ENCODE measurements at places on chromosomes 2 and 18.
A peak's percentile ranks its signal among the peaks of the same experiment; 100 is the strongest.

GRCh38 chr2:206311026-206311425 is 36.6 kb downstream of the ZDBF2 start:
- DNase-seq = no peak

DNA sequence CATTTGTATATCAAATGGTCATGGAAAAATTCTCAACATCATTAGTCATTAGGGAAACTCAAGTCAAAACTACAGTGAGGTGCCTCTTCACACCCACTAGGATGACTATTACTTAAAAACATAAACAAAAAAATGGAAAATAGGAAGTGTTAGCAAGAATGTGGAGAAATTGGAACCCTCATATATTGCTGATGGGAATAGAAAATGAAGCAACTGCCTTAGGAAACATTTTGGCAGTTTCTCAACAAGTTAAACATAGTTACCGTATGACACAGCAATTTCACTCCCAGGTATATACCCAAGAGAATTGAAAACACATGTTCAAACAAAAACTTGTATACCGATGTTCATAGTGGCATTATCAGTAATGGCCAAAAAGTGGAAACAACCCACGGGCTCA is 18.1 kb upstream of the CYP26B1 start:
- no peak for DNase-seq

- no peak for DNase-seq
These were observed 81.8 kb downstream of the RTP5 start for GRCh38 chr2:241951316-241951700.

GRCh38 chr2:120699292-120699691 is 36.4 kb upstream of the GLI2 start:
- no peak for DNase-seq

DNA sequence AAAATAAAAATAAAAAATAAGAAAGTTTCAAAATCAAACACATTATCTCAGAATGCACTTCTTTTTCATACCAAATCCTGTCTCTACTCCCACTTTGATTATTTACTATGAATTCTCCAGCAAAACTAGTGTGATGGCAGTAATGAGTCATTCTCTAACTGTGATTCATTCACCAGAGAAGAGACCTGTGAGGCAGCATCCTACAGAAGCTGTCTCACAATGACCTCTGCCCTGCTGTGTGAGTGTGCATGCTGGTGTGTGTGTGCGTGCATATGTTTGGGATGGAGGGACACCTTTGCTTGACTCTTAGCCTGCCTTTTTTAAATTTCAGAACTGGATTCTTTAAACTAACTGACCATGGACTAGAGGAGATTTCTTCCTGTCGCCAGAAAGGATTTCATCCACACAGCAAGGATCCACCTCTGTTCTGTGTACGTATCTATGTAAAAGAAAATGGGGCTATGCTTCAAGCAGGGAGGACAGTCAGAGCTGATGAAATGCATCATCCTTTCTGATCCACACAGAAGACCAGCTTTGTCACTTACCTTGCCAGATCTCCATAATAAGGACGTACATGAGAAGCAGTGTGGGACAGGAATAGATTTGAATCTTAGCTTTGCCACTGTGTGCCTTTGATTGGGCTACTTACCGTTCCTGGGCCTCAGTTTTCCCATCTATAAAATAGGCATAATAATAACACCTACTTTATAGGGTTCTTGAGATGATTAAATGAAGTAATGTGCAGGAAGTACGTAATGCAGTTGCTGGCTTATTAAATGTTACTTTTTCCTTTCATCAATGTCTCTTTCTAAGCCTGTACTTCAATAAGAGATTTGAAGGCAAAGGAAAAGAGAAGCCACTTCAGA is 31.2 kb downstream of the STAMBP start:
- DNase-seq = no peak

DNA sequence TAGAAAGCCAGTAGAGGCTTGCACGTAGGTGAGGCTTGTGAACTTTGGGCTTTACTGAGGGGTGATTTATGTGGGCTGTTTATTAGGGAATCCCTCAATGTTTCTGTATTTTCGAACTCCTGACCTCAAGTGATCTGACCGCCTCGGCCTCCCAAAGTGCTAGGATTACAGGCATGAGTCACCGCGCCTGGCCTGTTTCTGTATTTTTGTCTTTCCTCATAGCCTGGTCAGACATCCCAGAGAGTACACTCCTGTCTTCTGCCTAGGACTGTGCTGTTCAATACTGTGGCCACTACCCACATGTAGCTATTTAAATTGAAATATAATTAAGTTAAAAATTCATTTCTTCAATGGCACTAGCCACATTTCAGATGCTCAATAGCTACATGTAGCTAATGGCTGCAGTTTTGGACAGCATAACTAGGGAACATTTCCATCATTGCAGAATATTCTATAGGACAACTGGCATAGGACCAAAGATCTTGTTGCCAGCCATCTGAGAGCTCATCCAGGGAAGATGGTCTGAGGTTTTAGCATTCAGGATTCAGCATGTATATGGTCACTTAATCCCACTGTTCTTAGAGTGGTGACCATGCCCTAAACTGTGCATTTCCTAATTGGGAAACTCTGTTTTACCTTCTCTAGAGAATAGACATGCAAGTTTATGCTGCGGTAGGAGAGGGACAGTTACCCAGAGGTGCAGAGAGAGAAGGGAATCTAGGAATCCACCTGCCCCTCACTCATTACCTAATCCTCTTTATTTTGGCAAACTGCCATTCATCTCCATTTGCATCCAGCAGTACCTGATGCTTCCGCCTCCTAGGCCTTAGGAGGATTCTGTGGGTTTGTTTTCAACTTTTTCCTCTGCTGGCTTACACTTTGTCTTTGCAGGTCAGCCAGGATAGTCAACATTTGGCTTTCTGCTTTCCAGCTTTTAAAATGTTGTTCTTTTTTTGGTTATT is 64.4 kb downstream of the LCLAT1 start:
- DNase-seq = peak; percentile 29

DNA sequence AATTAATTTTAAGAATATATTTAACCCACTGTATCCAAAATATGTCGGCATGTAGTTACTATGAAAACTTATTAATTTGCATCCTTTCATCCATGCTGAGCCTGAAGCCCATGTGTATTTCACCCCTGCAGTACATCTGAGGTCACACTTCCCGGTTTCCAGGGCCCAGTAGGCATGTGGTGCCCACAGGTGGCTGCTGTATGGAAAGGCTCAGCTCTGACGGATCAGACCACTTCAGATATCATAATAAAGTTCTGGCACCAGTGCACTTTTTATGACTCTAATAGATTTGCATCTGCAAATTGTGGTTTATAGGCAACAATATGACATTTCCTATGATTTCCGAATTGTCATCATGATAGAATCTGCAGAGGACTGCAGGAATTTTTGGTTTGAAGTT is 22.5 kb downstream of the SH3RF3 start:
- DNase-seq = no peak

DNA sequence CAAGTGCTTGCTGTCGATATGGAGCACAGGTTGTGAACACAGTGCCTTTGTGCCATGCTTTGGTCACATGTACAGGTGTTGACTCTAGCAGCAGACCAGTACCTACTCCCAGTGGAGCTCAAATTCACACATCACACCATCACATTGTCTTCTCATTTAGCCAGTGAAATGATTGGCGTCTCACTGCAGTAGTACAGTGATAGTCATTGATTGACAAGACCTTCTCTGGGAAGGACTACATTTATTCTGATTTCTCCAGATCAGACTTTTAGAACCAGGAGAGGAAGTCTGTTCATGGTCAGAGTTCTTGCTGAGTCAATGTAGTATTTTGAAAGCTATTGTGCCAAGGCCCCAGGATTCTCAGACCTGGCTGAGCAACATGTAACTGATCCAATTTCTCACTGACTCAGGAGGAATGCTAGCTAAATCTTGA is 75.2 kb downstream of the FMNL2 start:
- DNase-seq = no peak

GRCh38 chr2:105518897-105519296 is 120.0 kb upstream of the FHL2 start:
- no peak for DNase-seq

DNA sequence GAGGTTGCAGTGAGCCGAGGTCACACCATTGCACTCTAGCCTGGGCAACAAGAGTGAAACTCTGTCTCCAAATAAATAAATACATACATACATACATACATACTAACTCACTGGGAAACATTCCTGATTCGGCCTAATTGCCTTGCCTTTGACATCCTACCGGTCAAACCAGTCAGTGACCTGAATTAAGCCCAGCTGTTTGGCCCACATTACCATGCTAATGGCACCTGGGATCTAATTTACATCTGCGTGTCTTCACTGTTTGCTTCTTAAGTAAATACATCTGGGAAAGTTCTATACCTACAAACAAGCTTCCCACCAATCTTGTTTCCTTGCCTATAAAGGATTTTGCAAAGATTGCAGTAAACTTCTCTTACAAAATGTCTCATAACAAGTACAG is 230.2 kb upstream of the ZC3H15 start:
- no peak for DNase-seq

DNA sequence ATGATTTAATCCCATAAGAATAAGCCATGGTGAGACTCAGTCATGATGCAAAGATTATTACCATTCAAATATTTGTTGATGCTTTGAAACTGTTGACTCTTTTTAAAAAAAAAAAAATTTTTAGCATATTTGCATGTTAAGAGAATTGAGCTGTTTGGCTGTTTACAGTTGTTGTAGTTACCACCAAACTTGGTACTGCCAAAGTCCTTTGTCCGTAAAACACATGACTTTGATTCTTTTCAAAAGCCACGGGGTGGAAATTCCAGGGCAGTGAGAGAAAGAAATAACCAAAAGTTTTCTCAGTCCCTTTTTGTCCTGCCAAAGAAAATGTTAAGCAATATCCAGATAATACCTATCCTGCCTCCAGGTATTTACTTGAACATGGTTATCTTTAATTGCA is 474.8 kb downstream of the METTL4 start:
- DNase-seq = no peak

GRCh38 chr2:191274413-191274815 is 29.2 kb downstream of the MYO1B start:
- DNase-seq = no peak

- no peak for DNase-seq
These were observed 47.7 kb downstream of the MRPS9 start for GRCh38 chr2:105085525-105085924.

GRCh38 chr2:120400551-120400950 is 54.6 kb downstream of the INHBB start:
- DNase-seq = no peak

GRCh38 chr2:215946586-215946985 is 66.8 kb downstream of the MREG start:
- DNase-seq = no peak

- DNase-seq = no peak
These were observed 167.8 kb downstream of the ACOXL start for GRCh38 chr2:110900191-110900590.

- DNase-seq = no peak
These were observed 5.9 kb upstream of the RALB start for GRCh38 chr2:120246546-120247300.

- no peak for DNase-seq
These were observed 83.8 kb downstream of the DOCK10 start for GRCh38 chr2:224958462-224958857.

- no peak for DNase-seq
These were observed 78.9 kb upstream of the LMAN1 start for GRCh38 chr18:59437851-59438569.

GRCh38 chr2:106932644-106933043 is 46.7 kb upstream of the ST6GAL2 start:
- DNase-seq = no peak

GRCh38 chr2:38154395-38154794 is 78.4 kb upstream of the CYP1B1 start:
- no peak for DNase-seq

GRCh38 chr2:54629914-54630857 is 93.3 kb upstream of the EML6 start:
- peak; percentile 55 for DNase-seq

GRCh38 chr18:29160170-29160569 is 983.2 kb upstream of the CDH2 start:
- no peak for DNase-seq

- no peak for DNase-seq
These were observed 86.2 kb upstream of the COL5A2 start for GRCh38 chr2:189265696-189266320.

GRCh38 chr18:22552254-22552653 is 134.5 kb upstream of the CTAGE1 start:
- DNase-seq = no peak

DNA sequence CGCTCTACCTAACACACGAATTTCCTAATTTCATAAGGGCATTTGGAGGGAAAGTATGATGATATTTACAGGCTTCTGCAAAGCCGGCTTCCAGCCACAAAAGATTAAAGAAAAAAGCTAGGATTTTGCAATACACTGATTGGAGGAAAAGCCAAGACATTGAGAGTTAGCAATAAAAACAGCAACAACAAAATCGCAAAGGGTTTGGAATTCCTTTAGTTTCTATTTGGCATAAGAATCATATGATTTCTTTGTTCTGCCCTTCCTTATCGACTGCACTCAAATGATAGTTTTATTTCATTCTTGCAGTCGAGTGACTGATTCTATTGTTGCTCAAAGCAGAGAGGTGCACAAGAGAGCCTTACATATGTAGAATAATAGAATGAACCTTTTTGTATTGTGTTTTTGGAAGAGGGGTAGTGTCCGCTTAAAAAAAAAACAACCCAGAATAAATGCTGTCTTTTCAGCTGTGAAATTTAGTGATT is 3.9 kb upstream of the ZNF532 start:
- no peak for DNase-seq

DNA sequence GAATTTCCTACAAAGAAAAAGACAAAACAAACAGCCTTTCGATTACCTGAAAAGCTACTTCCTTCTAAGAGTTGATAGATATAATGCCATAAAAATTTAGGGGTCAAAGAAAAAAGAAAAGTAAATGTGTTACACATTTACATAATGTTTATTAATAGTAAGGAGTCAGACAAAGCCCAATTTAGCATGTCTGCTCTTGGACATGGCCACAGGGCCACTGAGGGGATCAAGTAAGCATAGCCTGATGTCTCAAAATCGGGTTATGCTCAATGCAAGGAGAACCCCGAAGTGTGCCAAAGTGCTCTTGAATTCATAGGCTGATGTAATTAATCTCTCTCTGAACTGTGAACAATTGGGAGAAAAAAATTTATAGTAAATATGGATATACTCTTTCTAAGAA is 61.6 kb downstream of the RTN4 start:
- DNase-seq = no peak

DNA sequence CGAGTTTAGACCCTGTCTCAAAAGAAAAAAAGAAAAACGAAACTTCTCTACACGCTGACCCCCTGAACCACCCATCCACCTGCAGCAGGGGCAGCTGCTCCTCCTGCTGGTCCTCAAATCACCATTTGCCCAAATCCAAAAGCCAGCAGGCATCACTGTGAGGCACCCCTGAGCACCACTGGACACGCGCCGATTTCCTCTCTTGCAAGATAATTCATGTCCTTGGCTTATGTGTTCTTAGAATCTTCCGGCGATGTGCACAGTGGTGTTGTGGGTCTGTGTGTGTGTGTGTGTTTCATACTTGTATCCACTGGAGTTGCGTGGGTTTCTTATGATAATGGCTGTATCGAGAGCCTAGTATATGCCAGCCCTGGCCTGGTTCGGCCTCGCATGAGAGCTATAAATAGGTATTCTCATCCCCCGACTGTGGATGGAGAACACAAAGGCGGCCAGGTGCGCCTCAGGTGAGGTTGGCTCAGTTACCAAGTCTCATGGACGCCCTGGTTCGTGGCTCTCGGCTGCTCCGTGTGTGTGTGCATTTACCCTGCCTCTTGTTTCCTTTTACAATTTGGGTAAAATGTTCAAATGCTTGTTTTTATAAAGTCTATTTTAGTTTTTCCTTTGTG is 235.5 kb downstream of the HDAC4 start:
- no peak for DNase-seq
